ENCODE measurements at places on chromosomes 5 and 9.

DNA sequence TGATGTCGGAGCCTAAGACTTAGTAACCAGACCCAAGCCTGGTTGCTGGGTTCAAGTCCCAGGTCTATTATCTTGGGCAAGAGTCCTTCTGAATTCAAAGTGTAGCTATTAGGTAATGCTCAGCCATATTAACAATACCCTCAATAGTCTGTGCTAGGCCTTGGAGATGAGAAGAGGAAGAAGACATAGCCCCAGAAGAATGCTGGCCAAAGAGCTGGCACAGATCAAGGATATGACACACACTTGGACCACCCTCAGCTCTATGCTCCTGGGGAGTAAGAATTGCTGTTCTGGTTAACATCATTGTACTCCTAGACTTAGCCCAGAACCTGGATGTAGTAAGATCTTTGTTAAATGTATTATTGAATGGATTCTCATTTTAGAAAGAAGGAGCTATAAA, 426.7 kb downstream of the CDK5RAP2 start:
- no peak for DNase-seq

DNA sequence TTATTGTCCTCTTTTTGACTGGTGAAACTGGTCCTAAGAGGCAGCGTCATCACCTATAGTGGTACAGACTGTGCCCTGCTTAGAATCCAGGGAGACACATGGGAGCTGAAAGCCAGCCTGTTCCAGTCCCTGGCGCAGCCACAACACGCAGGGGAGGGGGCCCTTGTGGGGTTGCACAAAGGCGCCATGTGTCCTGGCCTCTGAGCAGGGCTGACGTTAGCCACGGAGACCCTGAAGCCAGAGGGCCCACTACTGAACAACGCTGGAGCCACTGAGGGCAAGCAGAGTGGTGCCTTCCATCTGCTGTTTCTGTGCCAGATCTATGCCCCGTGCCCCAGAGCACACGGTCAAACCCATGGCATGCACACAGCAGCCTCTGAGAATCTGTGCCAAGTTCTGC, 147.3 kb downstream of the ACTL7B start:
- DNase-seq = no peak

- DNase-seq = no peak
These were observed 10.8 kb upstream of the BARX1 start for GRCh38 chr9:93965830-93966577.

- DNase-seq = no peak
These were observed 43.6 kb upstream of the PCSK1 start for GRCh38 chr5:96476654-96477053.

All from activated naive CD4-positive, alpha-beta T cell (primary cell).